T-helper 22 cell (primary cell): ENCODE measurements at places on chromosomes 6 and 20.

DNA sequence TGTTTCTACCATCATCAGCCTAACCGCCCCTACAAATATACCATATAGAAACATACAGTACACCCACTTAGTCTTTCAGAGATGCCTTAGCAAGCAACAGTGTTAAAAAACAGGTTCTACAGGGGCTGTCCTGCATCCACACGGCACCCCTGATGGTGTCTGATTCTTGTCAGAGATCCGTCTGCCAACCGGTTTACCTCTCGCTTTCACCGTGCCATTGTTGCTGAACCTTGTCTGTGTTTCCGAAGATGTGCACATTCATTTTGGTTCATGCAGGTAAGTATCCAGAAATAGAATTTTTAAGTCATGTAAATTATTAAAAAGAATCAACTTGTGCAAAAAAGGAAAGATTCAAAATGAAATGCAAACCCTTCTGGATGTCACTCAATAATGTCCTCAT, 52.9 kb downstream of the EPHA7 start:
- DNase-seq = no peak

DNA sequence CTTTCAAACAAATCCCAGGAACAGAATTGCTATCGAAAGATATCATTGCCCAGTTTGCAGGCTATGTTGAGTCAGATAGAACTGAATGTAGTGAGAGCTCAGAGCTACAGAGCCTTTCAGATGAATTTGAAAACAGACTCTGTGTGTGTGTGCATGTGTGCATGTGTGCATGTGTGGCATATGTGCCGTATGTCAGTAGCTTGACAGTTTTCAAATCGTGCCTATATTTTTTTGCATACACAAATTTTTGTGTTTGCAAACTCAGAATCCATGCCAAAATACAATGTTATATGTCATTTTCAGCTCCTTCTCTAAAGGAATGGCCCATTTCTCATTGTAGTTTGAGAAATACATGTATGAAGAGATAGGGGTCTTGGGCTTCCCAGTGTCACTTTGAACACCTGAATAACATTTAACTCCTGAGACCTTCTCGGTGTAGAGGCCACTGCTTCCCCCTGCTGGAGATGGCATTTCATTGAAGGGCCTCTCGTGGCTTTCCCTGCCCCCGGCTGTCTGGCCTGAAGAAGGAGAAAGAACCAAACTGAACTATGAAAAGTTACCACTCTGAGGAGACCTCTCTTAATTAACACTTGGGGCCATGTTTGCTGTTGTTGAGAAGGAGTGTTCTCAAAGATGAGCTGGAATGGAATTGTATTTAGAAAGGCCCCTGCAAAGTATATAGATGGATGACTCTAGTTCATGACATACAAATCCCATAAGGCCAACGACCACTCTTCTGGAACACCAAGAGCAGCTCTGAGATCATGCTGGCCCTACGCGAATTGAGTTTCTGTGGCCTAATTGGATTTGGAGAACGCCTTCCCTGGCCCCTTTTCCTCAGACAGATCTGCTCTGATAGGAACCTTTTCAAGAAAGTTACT, 58.7 kb downstream of the VAPB start:
- peak; percentile 14 for DNase-seq

DNA sequence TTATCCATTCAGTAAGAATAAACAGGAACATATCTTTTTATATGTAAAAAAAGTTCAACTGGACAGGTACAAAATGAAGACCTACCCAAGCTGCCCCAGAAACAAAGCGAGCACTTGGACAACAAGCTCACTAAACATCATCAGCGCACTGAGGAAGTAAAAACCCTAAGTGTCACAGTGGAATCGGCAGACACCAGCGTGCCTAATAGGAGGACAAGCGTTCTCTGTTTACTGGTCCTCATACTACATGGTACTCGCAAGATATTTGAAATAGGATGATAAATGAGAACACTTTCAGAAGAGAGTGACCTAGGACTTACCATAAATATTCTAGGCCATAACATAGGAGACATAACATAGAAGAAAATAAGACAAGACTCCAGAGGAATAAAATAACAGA, 18.2 kb downstream of the MAP7 start:
- DNase-seq = no peak

DNA sequence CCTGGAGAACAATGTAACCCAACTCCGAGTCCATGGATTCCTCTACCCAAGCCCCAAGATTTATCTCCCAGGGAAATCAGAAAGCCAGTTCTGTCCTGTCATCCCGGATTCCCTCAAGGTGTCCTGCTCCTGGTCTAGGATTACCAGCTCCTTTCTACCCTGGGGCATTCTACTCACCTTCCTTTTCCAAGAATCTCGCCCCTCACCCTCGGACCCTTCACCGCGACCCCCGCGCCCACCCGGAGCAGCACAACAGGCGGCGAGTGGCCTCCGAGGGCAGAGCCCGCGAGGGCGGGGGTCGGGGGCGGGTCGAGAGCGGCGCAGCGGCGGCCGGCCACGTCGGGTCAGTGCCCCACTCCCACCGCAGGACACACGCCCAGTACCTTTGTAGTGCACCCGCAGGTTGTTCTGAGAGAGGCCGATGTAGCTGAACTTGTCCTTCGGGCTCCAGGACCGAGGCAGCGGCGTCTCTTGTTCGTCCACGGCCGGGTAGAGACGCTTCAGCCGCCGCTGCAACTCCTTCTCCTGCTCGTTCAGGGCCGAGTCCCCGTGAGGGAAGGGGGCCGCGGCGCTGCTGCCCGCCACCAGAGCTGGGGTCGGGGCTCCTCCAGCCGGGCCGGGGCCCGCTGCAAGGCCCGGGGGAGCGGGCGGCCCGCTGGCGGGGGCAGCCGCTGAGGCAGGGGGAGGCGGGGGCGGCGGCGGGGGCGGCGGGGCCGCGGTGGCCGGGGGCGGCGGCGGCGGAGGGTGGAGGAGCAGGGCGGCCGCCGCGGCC, 897 bp downstream of the RANBP9 start:
- no peak for DNase-seq

GRCh38 chr6:10610289-10610688, 84.1 kb downstream of the C6orf52 start:
- DNase-seq = no peak

GRCh38 chr6:163148451-163149278, 265.9 kb upstream of the QKI start:
- DNase-seq = no peak

DNA sequence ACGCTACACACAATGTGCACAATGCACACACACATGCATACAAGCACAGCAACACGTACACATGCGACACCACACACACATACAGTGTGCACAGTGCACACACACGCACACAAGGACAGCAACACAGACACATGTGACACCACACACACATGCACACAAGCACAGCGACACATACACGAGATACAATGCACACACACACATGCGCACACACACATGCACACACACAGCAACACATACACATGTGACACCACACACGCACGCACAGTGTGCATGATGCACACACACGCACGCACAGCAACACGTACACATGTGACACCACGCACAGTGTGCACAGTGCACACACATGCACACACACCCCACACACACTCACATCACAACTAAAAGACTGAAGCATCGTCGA, 327.3 kb downstream of the THBS2 start:
- DNase-seq = no peak

DNA sequence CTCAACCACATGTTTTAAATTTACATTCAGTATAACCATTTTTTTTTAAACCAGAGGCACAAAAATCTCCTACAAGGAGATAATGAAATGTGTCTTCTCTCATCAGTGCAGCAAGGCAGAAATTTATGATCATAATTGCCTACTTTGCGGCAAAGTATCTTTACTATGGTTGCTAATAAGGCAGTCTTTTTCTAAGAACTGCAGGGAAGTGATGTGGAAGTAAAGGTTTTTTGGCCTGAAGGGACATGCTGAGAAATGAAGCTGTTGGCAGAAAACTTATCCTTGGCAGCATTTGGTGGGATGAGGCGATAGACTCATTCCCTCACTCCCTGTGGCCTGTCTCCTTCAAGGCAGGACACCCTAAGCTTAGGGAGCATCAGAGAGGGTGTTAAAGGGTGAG, 48.7 kb downstream of the SCGN start:
- no peak for DNase-seq

- DNase-seq = no peak
Measured at GRCh38 chr6:143187238-143187923, 126.7 kb downstream of the AIG1 start.

- no peak for DNase-seq
Measured at GRCh38 chr6:8679823-8680222, 244.5 kb upstream of the SLC35B3 start.

GRCh38 chr6:168524571-168525001, 83.6 kb downstream of the SMOC2 start:
- no peak for DNase-seq

GRCh38 chr20:61659246-61659993, 406.3 kb downstream of the TAF4 start:
- DNase-seq = no peak

- DNase-seq = peak; percentile 44
Measured at GRCh38 chr6:42390228-42390934, 61.3 kb downstream of the TRERF1 start.

GRCh38 chr20:51326201-51326819, 216.2 kb downstream of the NFATC2 start:
- no peak for DNase-seq

DNA sequence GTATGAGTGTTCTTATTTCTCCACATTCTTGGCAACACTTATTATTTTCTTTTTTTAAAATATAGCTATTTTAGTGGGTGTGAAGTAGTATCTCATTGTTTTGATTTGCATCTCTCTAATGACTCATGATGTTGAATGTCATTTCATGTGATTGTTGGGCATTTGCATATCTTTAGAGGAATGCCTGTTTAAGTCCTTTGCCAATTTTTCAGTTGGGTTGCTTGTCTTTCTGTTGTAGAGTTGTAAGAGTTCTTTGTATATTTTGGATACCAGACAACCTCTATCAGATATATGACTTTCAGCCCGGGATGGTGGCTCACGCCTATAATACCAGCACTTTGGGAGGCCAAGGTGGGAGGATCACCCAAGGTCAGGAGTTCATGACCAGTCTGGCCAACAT, 5.1 kb upstream of the POPDC3 start:
- DNase-seq = no peak

DNA sequence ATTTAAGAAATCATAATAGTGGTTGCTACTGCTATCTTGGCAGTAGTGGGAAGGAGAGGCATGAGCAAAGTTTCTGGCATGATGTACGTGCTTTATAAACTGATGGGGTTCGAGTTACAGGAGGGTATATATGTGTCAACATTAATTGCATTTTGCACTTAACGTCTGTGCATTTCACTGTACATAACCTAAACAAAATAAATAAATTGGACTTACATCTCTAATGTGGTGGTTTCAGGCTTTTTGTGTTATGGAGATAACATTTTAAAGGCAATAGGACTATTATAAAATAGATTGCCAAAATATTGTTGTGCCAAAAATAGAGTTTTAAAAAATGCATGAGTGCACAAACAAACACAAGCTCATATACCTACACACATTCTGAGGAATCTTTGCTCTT, 1001.1 kb upstream of the GJE1 start:
- no peak for DNase-seq

GRCh38 chr20:35238170-35238569, 11.7 kb downstream of the MMP24 start:
- no peak for DNase-seq

- no peak for DNase-seq
Measured at GRCh38 chr6:25156123-25156522, 123.1 kb upstream of the CARMIL1 start.

DNA sequence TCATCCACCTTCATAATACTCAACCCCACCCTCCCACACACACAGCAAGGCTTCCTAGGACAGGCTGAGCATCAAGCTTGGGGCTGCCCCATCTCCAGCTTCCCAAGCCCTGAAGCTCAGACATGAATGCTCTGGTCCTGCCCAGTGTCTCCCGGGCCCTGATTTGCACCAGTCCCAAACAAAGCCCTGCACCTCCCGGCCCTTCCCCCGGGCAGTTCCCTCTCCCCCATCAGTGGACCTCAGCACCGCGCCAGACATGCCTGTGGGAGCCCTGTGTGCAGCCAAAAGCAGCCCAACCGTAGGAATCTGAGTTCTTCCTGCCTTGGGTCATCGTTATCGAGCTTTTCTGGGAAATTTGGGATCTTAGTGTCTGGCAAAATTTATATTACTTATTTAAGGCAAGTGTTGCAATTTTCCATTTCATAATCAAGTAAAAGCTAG, 63.5 kb downstream of the THBS2 start:
- DNase-seq = no peak

DNA sequence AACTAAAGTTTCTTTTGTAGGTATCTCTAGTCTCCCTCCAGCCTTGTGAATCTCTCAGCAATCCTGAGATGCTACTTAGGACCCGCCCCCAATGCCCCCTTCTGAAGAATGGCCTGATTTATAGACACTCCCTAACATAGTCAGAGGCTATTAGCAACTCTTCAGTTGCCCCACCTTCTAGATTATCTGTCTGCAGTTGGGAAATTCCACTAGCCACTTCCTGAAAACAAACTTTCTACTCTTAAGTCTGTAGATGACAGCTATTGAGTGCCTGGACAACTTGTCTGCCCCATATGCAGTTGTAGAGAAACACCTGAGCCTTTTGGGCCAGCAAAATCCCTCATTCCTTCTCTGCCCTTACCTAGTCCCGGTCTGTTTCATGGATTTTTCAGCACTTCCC, 188.2 kb upstream of the PREP start:
- DNase-seq = no peak

DNA sequence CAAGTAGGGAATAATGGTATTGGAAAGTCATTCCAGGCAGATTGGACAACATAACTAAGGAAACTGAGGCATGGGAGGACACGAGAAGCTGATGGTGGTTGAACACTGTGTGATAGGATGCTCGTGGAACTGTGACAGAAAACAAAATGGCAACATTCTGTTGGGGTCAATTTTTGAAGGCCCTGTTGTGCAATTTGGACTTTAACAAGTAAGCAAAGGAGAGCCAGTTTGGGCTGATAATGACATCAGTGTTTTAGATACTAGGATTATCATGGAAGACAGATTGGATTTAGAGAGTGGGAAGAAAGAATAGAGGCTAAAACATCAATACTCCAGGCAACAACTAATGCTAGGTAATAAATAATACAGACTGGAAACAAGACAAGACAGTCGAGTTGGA, 53.1 kb downstream of the PRKN start:
- DNase-seq = no peak

DNA sequence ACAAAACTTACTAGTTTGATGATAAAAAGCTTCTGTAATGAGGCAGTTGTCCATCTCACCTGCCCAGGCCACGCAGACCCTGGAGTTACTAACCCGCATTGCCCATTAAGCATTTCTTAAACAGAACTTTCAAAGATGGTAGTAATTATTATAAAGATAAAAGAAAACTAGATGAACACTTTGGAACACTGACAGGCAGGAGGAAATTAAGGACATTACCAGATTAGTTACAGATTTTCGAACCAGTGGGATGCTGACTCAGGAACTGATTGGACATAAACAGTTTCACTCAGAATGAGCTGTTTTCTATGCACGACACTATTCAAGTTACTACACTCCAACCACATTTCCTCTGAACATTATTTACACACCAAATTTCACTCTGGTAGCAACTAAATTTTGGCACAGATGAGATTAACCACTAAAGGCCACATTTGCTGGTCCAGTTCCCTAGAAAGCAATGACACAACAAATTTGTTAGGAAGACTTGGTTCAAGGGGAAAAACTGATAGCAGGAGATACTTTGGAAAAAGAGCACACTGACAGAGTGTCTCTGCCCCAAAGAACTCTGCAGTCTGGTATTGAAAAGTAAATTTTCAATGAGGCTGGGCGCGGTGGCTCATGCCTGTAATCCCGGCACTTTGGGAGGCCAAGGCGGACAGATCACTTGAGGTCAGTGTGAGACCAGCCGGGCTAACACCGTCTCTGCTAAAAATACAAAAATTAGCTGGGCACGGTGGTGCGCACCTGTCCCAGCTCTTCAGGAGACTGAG, 3.0 kb downstream of the ROMO1 start:
- no peak for DNase-seq
